ENCODE measurements at places on chromosomes 6 and 20. TPM values are rescaled to one million over a fixed set of nuclear protein-coding genes. Genes with fewer than 3 reads are reported as not detected.

DNA sequence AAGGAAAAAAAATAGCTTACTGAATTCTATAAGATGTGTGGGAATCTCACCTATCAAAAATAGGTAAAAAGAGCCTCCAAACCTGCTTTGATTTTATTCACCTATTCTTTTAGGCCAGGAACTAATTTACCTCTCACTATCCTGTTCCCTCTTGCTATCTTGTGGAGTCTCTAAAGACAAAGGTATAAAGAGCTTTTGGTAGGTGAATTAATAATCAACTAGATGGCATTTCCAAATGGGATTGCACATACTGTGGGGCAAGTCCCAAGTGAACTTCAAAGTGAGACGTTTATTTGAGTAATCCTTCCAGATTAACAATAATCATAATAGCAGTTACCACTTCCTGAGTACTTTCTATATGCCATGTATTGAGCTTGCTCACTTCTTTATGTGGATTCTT lies 2.8 kb downstream of the FAM8A1 start:
- no peak for DNase-seq

- DNase-seq, result no peak
Measured at GRCh38 chr6:3850451-3851203, 1.5 kb downstream of the FAM50B start.

The SOX18 gene
- 37.4 TPM for total RNA-seq

The TP53TG5 gene
- total RNA-seq, result 0.69 TPM

DNA sequence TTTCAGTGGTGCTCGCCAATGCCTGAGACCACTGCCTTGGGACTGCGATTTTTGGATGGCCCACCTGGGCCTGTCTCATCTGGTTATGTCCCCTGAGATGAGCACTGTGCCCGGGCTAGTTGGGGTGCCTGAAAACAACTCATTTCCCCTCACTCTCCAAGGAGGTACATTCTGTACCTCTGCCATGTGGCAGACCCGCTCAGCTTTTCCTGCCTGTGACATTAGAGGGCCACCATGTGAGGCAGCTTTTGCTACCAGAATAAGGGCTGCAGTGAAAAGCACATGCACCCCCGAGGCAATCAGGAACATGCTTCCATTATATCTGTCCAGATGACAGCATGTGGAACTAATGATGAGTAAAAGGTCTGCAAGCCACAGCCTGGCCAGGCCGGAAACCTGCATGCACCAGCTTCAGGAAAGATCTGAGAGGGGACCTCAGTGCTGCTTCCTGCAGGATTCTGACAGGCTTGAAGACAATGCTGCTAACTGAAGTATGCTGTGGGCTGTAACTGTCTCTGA lies 11.3 kb upstream of the SRSF6 start:
- DNase-seq, result no peak

GRCh38 chr6:3235486-3235885 lies 8.0 kb upstream of the TUBB2B start:
- DNase-seq, result no peak

The EDN1 gene
- total RNA-seq, result 3.7 TPM

The HDGFL1 gene
- total RNA-seq, result not detected

- DNase-seq, result no peak
Measured at GRCh38 chr6:13180538-13180937, 147.8 kb downstream of the TBC1D7 start.

DNA sequence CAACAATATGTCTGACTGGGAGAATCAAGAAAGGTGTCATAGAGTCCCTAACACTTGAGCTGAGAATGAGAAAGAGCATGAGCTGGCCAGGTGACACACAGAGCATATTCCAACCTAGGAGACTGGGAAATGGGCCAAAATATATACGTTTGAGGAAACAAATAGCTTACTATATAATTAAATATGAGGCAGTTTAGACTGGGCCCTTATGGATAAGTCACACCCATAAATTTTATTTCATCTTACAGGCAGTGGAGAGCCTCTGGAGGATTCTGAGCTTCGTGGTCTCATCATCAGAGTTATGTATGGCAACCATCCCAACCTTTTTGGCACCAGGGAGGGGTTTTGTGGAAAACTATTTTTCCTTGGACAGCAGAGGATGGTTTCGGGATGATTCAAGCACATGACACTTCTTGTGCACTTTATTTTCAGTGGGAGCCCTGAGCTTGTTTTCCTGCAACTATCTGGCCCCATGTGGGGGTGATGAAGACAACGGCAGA lies 12.9 kb upstream of the NQO2 start:
- no peak for DNase-seq

DNA sequence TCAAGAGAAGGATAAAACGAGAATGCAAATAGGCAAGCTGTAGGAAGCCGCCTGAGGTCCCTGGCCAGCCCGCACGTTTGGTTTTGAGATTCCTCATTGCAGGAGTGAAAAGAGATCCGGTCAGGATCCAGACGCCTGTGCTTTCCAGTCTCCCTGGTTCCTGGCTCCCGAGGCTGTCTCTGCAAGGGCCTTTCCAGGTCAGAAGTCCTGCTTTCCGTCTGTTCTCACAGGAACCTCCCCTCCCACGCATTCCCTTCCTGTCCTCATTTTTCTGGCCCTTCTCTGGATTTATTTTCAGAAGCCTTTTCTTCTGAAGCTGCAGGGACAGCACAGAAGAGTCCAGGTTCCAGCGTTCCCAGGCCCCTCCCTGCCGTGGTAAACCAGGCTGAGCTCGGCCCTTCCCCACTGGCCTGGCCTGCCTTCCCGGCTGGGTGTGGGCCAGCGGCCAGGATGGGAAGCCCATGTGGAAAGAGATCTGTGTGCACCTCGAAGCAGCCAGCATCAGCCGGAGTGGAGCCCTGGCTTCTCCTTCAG lies 54.0 kb downstream of the TMEM242 start:
- DNase-seq, result peak; percentile 81

The BPIFB2 gene
- total RNA-seq, result not detected

DNA sequence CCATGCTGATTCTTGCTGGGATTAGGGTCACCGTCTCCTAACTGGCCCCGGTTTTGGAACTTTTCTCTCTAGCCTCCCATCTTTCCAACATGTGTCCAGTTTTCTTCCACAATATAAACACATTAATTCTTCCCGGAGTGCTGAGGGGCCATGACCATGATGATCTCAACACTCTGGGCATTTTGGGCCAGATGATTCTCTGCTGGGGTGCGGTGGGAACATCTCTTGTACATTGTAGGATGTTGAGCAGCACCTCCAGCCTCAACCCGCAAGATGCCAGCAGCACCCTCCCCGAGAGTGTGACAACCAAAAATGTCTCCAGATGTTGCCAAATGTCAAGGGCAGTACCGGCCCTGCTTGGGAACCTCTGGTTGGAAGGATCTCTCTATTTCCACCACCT lies 164.8 kb downstream of the TFAP2C start:
- no peak for DNase-seq

DNA sequence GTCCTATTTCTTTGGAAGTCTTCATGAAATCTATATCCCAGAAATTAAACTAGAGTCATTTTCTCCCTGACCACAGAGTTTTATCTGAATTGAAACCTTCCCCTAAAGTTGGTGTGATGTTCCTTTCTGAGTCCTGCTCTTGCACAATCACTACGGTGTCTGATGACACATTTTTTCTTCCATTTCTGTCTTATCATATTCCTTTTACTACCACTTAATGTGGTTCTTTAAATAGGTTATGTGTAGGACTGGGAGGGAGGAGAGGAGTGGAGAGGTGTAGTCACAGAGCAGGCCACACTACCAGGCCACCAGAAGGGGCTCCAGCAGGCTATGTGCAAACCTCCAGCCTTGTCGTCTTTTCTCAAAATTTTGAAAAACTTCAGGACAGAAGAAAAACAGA lies 39.7 kb upstream of the ATXN1 start:
- DNase-seq, result no peak

DNA sequence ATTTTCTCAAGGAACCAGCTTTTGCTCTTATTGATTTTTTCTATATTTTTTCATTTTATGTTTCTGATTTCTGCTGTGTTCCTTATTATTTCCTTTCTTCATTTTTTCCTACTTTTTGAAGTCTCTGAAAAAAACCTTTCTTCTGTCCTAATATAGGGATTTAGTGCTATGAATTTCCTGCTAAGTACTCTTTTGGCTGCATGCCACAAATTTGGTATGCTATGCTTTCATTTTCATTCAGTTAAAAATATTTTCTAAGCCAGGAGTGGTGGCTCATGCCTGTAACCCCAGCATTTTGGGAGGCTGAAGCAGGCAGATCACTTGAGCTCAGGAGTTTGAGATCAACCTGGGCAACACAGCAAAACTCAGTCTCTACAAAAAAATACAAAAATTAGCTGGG lies 30.6 kb downstream of the SIRPD start:
- DNase-seq, result no peak

DNA sequence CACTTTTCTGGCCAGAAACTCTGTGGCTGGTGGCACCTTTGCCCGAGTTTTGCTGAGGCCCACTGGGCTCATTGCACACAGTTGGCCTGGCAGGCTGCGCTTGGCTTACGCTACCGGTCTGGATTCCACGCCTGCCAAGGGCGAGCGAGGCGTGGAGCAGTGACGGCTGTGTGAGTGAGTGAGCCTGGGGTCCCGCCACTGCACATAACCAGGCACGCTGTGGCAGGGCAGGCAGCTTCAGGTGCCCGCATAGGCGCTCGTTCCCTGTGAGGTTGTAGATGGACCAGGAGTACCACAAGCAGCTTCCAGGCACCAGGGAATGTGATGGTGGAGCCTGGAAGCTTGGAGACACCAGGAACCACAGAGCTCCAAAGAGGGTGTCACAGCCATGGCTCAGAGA lies 190.1 kb upstream of the DEFB112 start:
- no peak for DNase-seq

The ID1 gene
- total RNA-seq, result 123 TPM

DNA sequence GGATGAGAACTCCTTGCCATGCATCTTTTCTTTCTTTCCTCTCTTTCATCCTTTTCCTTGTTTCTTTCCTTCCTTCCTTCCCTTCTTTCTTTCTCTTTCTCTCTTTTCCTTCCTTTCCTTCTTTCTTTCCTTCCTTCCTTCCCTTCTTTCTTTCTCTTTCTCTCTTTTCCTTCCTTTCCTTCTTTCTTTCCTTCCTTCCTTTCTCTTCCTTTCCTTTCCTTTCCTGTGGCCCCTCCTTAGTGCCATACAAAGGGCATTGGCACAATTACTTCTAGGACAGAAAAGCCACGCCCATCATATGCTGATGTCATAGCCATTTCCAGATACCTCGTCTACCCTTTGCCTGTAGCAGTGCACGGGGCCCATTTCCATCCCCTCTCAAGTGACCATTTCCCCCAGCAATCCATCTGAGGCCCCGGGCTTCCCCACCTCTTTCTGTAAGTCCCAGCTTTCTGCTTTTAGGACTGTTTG lies 2.2 kb upstream of the CENPB start:
- DNase-seq, result peak; percentile 22

GRCh38 chr6:15359335-15359862 lies 113.5 kb downstream of the JARID2 start:
- no peak for DNase-seq

- no peak for DNase-seq
Measured at GRCh38 chr6:110674096-110674495, 141.2 kb downstream of the CDK19 start.

GRCh38 chr6:7673063-7673536 lies 52.8 kb upstream of the BMP6 start:
- peak; percentile 70 for DNase-seq

The FAM50B gene
- 10.8 TPM for total RNA-seq

DNA sequence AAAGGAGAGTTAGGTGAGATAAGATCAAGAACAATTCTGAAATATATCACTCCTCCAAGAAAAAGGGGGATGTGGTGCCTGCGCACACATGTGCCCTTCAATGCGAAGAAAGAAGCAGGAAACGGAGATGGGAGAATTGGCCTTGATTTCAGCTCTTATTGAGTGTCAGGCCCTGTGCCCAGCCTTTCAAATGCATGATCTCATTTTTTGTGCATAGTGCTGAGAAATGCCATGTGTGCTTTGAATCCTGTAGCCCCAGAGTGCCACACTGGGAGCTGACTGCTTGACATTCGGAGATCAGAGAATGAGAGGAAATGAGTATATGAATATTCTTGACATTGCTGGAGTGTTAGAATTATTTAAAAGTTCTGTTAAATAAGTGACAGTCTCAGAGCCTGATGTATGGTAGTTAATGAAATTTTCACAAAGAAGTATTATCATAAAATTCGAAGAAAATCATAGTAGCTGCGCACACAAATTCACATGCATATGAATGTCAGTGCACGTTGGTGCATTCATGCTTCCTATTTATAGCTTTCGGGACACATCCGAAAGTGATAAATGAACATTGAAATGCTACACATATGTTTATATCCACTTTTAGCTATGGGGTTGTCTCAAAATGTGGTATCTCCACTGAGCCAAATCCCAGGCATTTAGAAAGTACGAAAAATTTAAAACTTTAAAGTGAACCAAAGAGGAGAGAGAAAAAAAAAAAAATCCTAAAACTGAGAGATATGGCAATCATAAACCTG lies 172.0 kb downstream of the KCNQ5 start:
- DNase-seq, result no peak

- DNase-seq, result no peak
Measured at GRCh38 chr6:19297880-19298279, 539.3 kb upstream of the ID4 start.

DNA sequence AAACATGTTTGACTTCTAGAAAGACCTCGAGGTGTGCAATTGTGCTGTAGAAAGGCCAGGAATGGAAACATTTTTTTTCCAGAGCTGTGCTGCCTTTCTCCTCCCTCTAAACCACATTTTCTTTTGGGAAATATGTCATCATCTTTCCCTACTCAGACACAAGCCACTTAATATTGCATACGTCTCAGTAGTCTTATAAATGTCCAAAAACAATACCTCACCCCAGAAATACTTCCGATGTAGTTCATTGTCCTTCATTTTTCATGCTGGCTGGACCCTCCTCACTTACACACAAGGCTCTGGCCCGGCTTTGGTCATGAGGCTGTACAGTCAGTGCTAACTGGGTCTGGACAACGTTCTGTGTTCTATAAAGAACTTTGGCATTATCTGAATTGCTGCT lies 126.4 kb downstream of the SCML4 start:
- DNase-seq, result no peak

DNA sequence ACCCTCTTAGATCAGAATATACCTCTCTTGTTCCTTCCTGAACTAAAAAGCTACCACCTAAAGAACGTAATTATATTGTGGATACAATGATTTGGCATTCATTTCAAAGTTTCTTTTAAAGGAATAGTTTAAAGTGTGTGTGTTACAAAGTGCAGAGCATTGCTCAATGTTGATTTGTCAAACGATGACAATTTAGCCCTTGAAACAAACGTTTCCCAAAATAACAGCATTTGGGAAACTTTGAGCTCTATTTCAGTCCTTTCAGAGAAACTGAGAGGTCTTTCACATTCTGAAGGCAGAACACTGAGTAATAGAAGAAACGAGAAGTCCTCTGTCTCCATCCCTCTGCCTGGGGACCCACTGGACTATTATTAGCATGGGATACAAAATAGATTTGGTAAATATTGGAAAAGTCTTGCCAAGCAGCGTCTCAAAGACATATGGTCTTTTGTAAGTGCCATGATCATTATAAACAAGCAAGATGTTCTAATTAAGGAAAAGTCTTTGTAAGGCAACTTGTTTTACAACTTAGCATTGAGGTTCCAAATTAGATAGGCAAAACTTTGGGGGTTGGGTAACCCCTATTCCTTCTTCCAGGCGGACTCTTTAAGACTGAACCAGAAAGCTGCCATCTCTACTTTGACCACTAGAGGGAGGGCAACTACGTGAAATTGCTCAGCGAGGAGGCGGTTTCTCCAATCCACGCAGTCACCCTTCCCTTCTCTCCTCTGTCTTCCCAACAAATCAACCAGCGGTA lies 208.8 kb downstream of the RNF144B start:
- no peak for DNase-seq
